Spleen (tissue), 13 donors: ENCODE measurements at places on chromosomes 16 and 17. TPM values are rescaled to one million over a fixed set of nuclear protein-coding genes. Genes with fewer than 3 reads are reported as not detected.

The CLEC19A gene
- not detected for total RNA-seq

The ENPP7 gene
- 0.34 TPM for total RNA-seq

The HOXB8 gene
- total RNA-seq, result not detected

GRCh38 chr16:65779201-65779600 lies 587.3 kb upstream of the CDH5 start:
- no peaks in the 10 kb centered on the region for H3K4me1 ChIP-seq
- no peak for DNase-seq
- no peak overlapping the region for H3K27ac ChIP-seq
- H3K27me3 ChIP-seq, result no peaks in the 10 kb centered on the region
- H3K36me3 ChIP-seq, result no peaks in the 10 kb centered on the region
- no peak overlapping the region for H3K4me3 ChIP-seq

The HOXB4 gene
- 1.9 TPM for total RNA-seq

The ZPBP2 gene
- total RNA-seq, result not detected

The TBC1D3E gene
- total RNA-seq, result not detected

The TNP2 gene
- not detected for total RNA-seq

- no peaks in the 10 kb centered on the region for H3K27me3 ChIP-seq
- DNase-seq, result peak; percentile 45
- no peak overlapping the region for H3K4me3 ChIP-seq
- no peaks in the 10 kb centered on the region for H3K36me3 ChIP-seq
Measured at GRCh38 chr16:49464093-49464492, 90.5 kb downstream of the C16orf78 start.

- no peak overlapping the region for H3K27ac ChIP-seq
- no peak overlapping the region for H3K4me3 ChIP-seq
- H3K27me3 ChIP-seq, result peaks cover 14% of the 10 kb centered on the region
- no peaks in the 10 kb centered on the region for H3K4me1 ChIP-seq
- peak; percentile 42 for DNase-seq
Measured at GRCh38 chr17:79572136-79572925, 38.5 kb downstream of the RBFOX3 start.
